Adipocyte (in vitro differentiated cells): ENCODE measurements at places on chromosomes 3 and 15.

DNA sequence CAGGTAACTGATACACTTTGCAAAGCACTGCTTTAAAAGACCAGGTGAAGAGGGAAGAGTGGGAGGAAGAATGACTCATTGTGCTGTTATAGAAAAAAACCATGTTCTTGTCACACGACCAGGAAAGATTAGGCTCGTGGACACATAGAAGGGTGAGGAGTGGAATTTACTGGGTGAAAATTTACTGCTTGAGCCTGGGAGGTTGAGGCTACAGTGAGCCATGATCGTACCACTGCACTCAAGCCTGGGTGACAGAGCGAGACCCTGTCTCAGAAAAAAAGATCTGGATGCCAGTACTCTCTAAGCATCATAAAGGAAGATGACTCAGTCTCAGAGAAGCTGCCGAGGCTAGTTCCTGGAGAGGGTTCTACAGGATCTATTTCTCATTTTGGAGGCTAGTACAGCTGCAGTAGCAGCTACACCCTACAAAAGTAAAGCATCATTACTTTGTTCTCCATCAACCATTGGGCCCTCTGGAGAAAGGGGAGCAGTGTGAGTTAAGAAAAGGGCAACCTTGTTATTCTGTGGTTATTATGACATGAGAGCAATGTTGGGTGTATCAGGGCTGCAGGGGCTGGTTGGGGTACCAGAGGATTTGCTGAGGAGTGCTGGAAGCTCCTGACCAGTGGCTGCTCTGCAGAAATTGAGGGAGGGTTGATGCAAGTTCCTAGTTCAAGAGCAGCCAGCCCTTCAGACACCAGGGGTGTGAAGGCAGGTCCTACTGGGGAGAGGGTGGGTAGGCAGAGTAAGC, 75.4 kb downstream of the CMTM8 start:
- peak; percentile 28 for DNase-seq

- no peak for DNase-seq
These were observed 300.9 kb downstream of the PYDC2 start for GRCh38 chr3:191761906-191762305.

DNA sequence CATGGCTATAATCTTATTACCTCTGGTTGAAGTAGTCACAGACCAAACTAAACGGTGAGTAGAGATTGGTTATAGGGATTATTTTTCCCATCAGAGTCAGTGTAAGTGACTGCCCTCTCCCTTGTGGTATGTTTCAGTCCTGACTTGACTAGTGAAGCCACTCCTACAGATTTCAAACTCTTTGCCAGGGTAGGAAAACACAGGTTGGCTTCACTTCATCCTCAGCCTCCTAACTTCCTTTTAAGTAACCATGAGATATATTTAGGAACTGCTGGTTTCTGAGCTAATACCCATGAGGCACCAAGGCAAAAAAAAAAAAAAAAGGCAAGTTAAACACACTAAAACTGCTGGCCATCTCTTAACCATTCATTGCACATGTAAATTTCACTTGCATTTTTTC, 349.2 kb upstream of the MCTP2 start:
- no peak for DNase-seq

DNA sequence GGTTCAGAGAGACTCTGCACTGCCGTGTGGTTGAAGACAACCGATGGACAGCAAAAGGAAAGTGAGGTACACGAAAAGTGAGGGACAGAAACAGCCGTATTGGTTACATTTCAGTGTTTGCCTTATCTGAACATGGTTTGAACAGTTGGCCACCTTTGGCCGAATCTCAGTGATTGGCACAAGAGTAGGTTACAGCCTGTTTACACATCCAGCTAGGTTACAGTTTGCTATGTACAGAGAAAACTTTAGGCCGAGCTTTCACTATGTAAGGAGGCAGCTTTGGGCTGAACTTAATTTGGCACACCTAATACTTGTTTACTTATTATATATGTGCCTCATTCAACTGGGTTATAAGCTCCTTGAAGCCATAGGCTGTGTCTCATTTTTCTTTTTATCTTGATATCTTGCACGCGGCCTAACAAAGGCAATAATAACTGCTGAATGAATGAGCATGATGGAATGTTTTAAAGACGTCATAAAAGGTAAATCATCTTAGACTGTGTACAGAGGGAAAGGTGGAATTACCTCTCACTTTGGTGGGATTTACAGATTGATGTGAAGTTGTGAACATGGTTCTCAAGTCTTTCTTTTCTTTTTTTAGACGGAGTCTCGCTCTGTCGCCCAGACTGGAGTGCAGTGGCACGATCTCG, 17.2 kb upstream of the GREM1 start:
- no peak for DNase-seq

GRCh38 chr3:70982700-70983140, 600.8 kb downstream of the FOXP1 start:
- peak; percentile 80 for DNase-seq

GRCh38 chr3:184188080-184188479, 2.1 kb downstream of the ABCF3 start:
- no peak for DNase-seq

GRCh38 chr15:49530092-49530491, 90.5 kb downstream of the FAM227B start:
- peak; percentile 64 for DNase-seq

GRCh38 chr15:96066852-96067495, 263.5 kb upstream of the NR2F2 start:
- no peak for DNase-seq

- peak; percentile 84 for DNase-seq
These were observed 23.5 kb downstream of the MAGEF1 start for GRCh38 chr3:184688251-184688881.

GRCh38 chr15:94582368-94582767, 351.0 kb downstream of the MCTP2 start:
- DNase-seq, result no peak

DNA sequence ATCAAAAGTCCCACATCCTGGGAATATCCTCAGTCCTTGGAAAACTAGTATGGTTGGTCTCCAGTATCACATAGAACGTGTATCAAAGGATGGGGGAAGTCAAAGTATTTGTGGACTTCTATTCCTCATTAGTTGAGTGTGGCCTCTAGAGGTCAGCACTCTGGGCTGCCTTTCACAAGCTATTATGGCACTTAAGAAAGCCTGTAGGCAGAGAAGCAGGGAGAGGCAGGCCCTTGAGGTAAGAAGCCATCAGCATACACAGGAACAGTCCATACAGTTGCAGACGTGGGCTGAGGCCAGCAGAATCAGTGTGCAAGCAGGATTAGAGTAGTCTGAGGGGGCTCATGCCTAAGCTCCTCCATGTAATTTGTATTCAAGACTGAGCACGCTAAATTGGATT, 341.7 kb downstream of the CLSTN2 start:
- DNase-seq, result peak; percentile 18

DNA sequence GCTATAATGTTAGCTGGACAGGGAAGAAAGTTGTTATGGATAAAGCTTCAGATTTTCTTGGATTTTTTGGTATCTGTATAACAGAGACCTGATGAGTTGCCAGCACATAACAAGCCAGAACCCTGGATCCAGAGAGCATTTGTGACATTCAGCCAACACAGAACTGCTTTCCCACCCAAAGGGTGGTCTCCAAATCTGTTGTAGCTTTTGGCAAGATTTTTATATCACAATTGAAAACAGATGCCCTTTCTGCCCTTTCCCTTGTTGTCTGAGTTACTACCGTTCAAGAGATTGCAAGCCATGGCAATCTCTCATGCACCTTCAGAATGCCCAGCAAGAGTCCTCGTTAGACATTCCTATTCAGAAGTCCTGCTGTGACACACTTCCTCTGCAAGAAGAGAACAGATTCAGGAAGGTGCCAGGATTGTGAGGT, 107.6 kb upstream of the FGF7 start:
- no peak for DNase-seq
